ENCODE measurements at places on chromosomes 3 and 15. TPM values are rescaled to one million over a fixed set of nuclear protein-coding genes. Genes with fewer than 3 reads are reported as not detected.
A peak's percentile ranks its signal among the peaks of the same experiment; 100 is the strongest.

The GORASP1 gene
- 48.4 TPM for total RNA-seq

GRCh38 chr3:101890716-101891115, 41.4 kb downstream of the NFKBIZ start:
- DNase-seq = no peak

DNA sequence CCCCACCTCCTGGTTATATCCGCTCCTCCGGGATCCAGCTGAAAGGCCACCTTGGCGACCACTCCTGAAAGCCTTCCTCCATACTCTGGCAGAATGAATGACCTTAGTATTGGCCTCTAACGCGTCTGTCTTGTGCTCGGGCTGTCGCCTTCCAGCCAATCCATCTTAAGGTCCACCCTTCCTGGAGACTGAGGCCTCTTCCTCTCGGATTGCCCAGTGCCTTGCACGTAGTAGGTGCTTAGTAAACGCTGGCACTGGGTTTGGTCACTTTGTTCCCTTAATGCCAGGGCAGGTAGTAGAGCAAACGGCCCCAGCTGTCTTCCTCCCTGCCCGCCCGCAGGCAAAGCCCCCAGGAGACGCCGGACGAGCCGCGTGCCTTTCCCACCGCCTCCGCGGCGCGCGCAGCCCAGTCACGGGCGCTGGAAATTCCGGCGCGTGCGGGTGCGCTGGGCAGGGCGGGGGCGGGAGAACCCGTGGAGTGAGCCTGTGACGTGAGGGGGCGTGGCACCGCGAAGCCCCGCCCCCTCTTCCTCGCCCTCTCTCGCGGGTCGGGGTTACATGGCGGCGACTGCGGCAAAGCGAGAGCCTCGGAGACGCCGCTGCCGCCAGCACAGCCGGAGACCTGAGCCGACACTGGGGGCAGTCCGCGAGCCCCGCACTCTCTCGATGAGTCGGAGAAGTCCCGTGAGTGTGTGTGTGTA, at the start of gene MAPK6:
TSS of gene MAPK6 (plus strand) at position 527 of the 701 bp plus-strand sequence. CDS start 27,242 bp downstream, outside the sequence.
- peak; percentile 97 for DNase-seq

The TRAT1 gene
- total RNA-seq = not detected

- DNase-seq = no peak
Observed at GRCh38 chr15:77974416-77975331, 102.8 kb downstream of the TBC1D2B start.

The SEMA3G gene
- 10.4 TPM for total RNA-seq

DNA sequence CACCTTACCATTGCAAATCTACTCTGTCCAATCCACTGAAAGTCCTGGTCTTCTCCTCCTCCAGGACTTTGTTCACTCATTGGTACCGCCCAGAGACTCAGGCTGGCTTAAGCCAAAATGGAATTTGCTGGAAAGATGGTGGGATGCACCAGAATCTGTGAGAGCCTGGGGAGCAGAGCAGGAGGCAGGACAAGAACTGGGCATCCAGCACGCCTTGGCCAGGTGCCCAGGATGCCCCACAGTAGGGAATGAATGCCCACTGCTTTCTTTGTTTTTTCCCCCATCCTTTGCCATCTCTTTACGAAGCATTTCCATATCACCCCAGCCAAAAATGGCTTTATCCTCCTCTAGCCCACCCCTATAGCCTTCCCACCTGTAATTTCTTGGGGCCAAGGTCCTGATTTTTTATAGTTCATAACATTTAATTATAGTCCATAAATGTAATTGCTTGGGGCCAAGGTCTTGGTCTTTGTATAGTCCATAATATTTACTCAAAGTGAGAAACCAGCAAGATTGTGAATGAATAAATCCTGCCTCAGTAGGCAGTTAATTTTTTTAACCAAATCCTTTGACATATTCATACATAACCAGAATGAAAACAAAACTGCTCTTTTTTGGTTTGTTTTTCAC, 23.3 kb upstream of the IREB2 start:
- DNase-seq = no peak

DNA sequence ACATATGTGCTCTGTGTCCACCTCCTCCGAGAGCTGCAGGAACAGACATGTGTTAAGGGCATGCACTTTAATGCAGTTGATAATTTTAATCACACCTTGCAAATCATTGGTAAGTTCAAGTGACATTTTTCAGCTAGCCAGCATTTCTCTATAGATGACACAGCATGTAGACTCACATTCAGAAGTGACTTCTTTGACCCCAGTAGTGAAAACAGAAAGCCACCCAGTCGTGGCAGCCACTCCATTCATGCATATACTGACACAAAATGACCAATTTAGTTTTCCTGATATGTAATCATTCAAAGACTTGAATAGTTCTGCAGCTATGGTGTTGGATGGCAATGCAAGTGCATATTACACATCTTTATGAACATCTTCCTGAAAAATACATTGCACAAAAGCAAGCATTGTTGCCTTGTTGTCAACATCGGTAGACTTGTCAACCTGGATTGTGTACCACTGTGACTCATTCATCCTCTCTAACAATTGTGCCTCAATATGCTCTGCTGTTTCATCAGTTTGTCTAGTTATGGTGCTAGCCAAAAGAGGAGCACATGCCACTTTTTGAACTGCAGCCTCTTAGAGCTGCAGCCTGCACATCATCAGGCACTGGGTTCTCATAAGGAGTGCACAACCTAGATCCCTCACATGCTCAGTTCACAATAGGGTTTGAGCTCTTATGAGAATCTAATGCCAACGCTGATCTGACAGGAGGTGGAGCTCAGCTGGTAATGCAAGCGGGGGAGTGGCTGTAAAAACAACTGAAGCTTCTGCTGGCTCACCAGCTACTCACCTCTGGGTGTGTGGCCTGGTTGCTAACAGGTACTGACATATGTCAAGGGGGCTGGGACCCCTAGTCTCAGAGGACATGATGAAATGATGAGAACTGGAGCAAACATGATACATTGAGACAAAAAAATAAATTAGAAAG, 622.0 kb downstream of the PYDC2 start:
- no peak for DNase-seq

DNA sequence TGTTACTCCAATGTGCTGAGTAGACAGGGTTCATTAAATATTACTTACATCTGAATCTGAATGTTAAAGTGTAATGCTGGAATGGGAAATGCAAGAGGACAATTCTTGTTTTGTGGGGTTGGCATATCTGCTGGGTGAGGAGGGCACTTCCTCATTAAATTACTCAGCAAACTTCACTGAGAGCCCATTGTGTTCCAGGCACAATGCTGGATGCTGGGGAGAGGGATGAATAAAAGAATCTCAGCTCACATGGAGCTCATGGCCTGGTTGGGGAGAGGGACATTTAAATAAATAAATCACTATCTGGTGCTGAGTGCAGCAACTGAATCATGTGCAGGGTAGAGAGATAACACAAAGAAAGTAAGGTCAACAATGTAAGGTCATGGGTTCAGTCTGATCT, 199.2 kb upstream of the CFAP20DC start:
- DNase-seq = no peak

DNA sequence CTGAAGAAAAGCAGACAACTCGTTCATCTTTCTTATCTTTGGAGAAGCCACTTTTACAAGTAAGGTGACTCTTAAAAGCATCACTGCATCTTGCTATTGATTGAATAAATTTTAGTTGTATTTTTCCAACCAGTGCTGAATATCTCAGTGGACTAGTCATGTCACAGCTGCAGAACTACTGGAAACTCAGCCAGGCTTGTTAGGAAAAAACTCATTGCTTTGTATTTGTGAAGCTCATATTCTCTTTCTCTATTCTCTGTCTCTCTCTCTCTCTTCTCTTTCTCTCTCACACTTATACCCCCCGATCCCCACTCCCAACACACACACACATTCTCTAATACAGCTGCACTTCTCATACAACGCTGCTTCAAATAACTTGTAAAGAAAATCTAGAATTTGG, 104.3 kb downstream of the WDR76 start:
- DNase-seq = no peak

- no peak for DNase-seq
Observed at GRCh38 chr3:115022199-115022598, 124.9 kb downstream of the ZBTB20 start.

GRCh38 chr3:19030522-19030839, 117.8 kb upstream of the KCNH8 start:
- no peak for DNase-seq

GRCh38 chr3:188817103-188817934, 354.5 kb upstream of the TPRG1 start:
- DNase-seq = no peak

- no peak for DNase-seq
Observed at GRCh38 chr3:29527246-29527645, 246.4 kb downstream of the RBMS3 start.

- peak; percentile 82 for DNase-seq
Observed at GRCh38 chr3:46695177-46695961, 1.9 kb upstream of the ALS2CL start.

The SAMMSON gene
- not detected for total RNA-seq

The CAPN7 gene
- total RNA-seq = 28.1 TPM

GRCh38 chr3:168061332-168061996, 34.3 kb downstream of the GOLIM4 start:
- DNase-seq = no peak

The IMPG2 gene
- total RNA-seq = 0.11 TPM

DNA sequence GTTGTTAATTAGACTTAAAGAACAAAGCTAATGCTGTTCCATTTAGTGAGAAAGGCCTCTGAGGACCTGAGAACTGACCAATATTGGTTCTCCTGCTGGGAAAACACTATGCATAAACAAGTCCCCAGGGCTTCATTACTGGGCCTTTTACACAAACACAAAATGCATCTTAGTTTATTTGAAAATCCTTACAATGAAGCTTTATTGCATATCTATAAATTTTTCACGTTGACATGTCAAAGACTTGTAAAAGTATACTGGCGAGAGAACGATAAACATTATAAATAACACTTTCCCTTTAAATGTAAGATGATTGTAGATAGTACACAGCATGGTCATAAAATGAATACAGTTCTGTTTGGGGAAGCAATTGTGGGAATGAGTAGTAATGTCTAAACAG, 151.7 kb downstream of the ROBO2 start:
- no peak for DNase-seq

- DNase-seq = no peak
Observed at GRCh38 chr15:96052154-96052553, 278.3 kb upstream of the NR2F2 start.
